Effector CD4-positive, alpha-beta T cell (primary cell): ENCODE measurements at places on chromosomes 2 and 18.

GRCh38 chr2:20224716-20225293 lies at the start of gene SDC1:
SDC1 (minus strand) TSS chr2:20225130; CDS start chr2:20224867, 263 bp downstream.
- no peak for DNase-seq

GRCh38 chr2:35503738-35504199 lies 851.8 kb upstream of the CRIM1 start:
- DNase-seq, result no peak

DNA sequence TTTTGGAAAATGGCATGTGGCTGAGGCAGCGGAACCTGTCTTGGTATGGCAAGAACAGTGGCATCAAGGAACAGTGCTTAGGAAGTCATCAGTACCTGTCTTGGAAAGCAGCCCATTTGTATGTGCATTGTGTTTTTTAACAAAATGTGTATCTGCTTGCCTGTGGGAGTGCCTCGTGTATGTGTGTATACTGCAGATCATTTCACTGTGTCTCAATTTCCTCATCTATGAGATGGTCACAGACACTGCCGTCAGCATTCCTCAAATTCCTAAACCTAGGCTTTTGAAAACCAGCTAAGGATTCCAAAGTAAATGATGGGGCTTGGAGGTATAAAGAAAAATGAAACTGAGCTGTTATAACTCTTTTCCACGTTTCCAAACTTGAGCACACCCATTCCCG lies 441.3 kb downstream of the RND3 start:
- DNase-seq, result no peak

GRCh38 chr2:1586251-1586922 lies 157.9 kb downstream of the PXDN start:
- DNase-seq, result no peak

GRCh38 chr2:96495982-96496629 lies 9.1 kb downstream of the NEURL3 start:
- no peak for DNase-seq

DNA sequence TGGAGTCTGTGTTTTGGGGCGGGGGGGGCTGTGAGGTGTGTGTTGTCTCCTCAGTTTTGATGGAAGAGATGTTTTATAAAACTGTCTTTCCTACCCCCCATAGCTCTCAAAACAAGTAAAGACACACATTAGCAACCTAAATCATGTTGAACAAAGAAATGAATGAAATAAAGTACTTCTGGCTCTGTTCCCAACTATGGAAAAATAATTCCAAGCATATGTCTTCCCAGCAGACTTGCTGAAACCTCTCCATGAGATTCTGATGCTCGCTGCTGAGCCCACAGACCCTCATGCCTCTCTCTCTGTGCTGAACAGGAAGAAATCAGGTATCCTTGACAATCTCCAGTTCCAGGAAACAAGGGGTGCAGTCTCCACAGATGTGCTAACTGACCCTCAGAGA lies 226.7 kb upstream of the KLHL29 start:
- no peak for DNase-seq

GRCh38 chr2:64045938-64046337 lies 26.7 kb upstream of the VPS54 start:
- no peak for DNase-seq

DNA sequence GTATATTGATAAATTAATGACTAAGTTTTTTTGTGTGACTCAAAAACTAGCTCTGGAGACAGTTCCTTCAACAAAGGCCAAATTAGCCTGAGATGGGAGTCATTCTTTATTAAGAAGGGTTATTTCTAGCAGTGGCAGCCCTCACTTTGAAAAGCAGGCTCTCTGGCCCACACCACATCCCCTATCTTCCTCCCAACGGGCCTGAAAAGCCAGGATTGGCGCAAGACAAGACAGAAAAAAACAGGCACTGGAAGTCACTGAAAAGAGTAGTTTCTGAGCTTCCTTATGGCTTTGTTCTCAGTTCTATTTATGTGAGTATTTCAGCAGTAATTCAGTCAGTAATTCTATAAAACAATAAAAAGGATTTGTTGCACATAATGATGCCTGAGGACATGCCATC lies 149.0 kb downstream of the LAMA3 start:
- DNase-seq, result no peak

- DNase-seq, result no peak
Observed at GRCh38 chr2:126809340-126809739, 89.3 kb upstream of the TEX51 start.

DNA sequence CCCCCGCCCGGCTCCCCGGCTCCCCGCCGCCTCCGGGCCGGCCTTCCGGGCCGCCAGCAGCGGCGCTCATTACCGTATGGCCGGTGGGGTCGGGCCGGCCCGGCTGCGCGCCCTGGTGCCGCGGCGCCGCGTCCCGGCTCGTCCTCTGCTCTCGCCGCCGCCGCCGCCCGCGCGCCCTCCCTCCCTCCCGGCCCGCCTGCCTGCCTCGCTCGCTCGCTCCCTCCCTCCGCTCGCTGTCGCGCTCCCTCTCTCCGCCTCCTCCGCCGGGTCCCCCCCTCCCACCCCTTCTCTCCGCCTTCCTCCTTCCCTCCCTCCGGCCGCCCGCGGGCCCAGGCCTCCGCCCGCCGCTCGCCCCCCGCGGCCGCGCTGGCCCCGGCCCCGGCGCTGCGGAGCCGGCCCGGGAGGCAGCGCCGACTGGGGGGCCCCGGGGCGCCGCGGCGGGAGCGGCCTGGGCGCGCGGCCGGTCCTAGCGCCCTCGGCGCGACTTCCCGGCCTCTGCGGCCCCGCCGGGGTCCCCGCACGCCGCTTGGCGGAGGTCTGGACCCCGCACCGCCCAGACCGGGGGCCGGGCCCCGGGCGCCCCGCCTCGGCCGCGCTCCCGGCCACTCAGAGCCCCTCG lies at the start of gene DNMT3A:
Gene DNMT3A, minus strand, starts transcription at position 173 of the 619 bp plus-strand sequence. CDS start 27,941 bp downstream, outside the sequence.
- DNase-seq, result peak; percentile 38

DNA sequence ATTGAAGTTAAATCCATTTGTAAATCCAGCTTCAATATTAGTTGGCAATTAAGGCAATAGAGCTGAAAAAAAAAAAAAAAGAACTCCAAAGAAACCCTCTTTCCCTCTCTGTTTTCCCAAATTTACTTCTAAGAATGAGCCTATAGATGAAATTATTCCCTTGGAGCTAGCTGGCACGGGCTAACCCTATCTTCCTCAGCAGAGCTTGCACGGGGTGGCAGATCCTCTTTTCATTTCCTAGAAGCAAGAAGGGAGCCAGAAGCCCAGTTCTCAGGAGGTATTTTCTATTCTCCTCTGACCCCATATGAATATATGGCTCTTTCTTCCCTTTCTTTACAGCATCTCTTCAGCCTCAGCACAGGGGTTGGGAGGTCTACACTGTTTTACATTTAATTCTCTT lies 426.0 kb downstream of the TGIF1 start:
- no peak for DNase-seq

GRCh38 chr2:220504938-220505503 lies 877.6 kb downstream of the SLC4A3 start:
- no peak for DNase-seq

GRCh38 chr2:98912221-98912851 lies 23.7 kb downstream of the CRACDL start:
- DNase-seq, result no peak

- no peak for DNase-seq
Observed at GRCh38 chr2:156445296-156446220, 9.4 kb downstream of the GPD2 start.

- DNase-seq, result no peak
Observed at GRCh38 chr2:65450810-65451209, 18.4 kb upstream of the SPRED2 start.

DNA sequence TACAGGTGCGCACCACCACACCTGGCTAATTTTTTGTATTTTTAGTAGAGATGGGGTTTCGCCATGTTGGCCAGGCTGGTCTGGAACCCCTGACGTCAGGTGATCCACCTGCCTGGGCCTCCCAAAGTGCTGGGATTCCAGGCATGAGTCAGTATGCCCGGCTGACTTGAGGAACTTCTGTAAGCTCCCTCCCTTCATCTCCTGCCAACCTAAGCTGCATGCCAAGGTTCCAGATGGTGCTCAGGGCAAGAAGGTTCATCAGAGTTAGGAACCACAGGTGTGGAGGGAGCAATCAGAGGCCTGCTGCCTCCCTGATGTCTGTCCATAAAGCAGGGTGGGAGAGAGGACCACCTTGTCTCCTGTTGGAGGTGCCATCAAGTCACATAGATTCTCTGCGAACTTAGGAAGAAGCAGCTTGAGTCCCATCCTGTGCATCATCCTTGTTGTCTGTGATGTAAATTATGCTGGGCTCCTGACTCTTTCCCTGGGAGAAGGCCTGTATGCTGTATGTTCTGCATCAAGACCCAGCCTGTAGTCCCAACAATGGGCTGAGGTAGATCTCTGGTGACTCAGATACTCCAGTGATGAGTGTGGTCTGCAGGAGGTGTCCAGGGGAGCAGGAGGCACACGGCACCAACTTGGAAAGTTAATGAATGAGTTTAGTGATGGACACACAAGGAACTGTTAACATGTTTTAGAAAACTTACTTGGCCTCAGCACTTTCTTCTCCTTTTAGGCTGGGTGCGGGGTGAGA lies 53.1 kb downstream of the TMEM17 start:
- DNase-seq, result no peak

- DNase-seq, result no peak
Observed at GRCh38 chr2:69594341-69594740, 49.2 kb downstream of the AAK1 start.

DNA sequence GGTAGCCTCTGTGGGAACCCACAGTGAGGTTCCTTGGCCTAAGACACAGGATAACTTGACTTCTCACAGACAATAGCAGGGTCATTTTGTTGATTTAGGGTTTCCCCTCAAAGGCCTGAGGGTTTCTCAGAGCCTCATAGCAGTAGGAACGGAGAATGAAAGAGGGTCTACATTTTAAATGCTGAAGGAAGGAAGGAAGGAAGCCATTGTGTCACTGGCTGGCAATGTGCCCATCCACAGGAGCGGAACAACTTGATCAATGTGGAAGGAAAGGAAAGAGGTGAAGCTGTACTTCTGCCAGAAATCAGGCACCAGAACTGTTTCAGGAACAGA lies 5.1 kb downstream of the IL1B start:
- no peak for DNase-seq

- DNase-seq, result no peak
Observed at GRCh38 chr18:11857177-11857887, 6.1 kb downstream of the CHMP1B start.

- no peak for DNase-seq
Observed at GRCh38 chr2:230907361-230908091, 17.5 kb downstream of the GPR55 start.

DNA sequence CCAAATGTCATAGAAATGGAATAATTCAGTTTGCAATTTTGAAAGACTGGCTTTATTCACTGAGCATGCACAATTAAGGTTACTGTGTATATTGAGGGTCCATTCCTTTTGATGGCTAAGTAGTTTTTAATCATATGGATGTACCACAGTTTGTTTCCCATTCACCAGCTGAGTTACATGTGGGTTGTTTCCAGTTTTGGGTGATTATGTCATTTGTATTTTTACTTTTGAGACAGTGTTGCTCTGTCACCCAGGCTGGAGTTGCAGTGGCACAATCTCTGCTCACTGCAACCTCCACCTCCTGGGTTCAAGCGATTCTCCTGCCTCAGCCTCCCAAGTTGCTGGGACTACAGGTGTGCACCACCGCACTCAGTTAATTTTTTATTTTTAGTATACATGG lies 80.8 kb upstream of the MGAT4A start:
- no peak for DNase-seq

DNA sequence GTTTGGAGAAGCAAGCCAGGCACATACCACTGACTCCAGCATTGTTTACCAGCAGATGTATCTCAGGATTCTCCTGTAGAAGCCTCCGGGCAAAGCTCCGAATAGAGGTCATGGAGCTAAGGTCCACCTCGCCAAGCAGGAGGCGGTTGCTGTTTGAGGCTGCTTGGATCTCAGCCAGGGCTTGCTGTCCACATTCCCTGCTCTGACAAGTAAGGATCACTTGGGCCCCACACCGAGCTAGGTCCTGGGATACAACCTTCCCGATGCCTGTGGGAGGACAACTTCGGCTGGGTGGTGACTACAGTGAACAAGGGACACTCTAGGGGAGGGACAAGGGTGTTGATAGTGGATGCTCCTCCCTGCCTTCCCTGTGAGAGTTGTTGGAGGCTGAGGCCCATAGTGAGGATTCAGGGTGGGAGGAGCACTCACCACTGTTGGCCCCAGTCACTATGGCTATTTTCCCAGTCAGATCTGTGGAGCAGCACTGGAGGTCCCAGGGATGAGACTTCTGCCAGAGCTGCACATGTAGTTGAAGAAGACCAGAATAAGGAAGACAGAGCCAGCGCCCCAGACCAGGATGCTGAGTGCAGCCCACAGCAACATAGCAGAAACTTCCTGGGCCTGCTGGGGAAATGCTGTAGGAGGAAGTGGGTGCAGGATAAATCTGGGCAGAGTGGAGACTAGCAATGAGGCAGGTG lies 8.3 kb downstream of the C2orf81 start:
- no peak for DNase-seq

- DNase-seq, result no peak
Observed at GRCh38 chr2:19669126-19669525, 232.7 kb downstream of the TTC32 start.

- DNase-seq, result no peak
Observed at GRCh38 chr2:238911376-238912227, 63.7 kb downstream of the TWIST2 start.

DNA sequence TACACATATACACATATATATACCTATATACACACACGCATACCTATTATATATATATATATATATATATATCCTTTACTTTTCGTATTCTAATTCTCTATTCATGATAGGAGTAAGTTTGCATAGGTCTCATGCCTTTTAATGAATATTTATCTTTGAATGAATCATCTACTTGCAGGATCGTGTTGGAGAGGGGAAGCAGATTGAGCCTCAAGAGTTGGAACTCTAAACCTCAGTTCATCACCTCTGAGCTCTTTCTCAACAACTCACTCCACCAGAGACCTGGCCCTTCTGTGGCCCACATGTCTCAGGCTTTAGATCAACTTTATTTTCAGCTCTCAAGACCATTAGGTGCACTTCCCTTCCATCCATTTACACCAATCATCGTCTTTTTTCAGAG lies 490.4 kb upstream of the ID2 start:
- no peak for DNase-seq

- no peak for DNase-seq
Observed at GRCh38 chr2:185990861-185991525, 252.4 kb downstream of the FSIP2 start.

DNA sequence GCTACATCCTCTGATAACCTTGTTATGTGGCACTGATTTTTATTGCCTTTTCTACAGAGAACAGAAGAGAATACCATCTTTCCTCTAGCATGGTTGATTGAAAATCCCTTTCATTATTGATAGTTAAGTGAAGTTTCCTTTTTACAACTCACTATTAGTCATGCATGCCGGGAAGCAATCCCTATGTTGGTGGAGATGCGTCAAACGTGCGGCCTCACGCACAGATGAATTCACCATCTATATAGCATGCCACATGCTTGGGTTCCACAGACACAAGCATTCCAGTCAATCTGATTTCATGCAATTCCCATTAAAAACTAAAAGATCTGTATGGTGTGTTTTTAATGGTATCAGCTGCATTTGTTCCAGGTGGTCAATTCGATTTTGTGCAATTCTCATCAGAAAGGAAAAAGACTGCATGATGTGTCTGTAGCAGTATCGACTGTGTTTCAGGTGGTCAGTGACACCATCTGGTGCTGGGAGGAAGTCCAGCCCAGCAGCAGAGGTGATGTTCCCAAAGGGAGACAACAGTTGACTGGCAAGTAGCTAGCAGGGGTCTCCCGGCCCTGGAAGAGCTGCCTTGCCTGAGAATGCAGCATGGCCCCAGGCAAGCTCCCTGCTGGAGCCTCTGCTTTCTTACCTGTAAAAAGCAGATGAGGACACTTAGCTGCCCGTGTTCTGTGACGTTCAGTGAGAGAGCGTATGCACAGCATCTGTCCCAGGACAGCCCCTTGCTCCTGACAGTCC lies 151.3 kb upstream of the NCK2 start:
- no peak for DNase-seq

GRCh38 chr18:67845035-67845434 lies 328.5 kb upstream of the DSEL start:
- no peak for DNase-seq

- no peak for DNase-seq
Observed at GRCh38 chr2:122378521-122378920, 623.1 kb downstream of the TSN start.
